ENCODE measurements at places on chromosomes 11 and 22.

DNA sequence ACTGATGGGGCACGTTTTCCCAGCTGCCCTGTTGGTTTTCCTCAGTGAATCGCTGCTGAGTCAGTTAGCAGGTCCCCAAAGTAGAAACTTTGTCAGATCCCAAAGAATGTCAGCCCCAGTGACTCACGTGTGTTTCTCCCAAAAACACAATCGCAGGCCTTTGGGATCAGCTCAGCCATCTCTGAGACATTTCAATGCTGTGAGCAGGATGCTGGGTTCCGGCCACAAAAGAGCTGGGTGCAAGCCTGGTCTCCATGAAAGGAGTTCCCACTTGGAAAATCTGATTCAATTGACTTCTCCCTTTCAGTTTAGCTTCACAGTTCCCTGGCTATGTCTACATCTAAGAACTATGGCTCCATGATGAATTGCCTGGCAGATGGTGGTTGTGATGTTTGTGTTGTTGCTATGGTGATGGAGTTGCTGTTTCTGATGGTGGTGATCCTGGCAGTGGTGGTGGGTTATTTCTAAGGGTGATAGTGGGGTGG is 28.0 kb downstream of the MYEOV start:
- DNase-seq: no peak

DNA sequence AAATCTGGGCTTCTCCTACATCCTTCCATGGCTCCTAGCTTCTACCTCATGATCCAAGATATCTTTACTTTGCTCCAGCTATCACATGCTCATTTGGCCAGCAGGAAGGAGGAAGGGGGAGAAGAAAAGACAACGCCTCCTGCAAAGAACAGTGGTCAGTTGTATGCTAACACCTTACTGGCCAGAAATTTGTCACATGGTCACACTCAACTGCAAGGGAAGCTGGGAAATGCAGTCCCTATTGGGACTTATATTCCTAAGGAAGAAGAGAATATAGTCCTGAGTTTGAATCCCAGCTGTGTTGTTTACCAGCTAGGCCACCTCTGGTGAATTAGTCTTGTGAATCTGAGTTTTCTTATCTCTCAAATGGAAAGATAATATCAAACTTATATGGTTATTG is 272.0 kb downstream of the BLID start:
- no peak for DNase-seq

DNA sequence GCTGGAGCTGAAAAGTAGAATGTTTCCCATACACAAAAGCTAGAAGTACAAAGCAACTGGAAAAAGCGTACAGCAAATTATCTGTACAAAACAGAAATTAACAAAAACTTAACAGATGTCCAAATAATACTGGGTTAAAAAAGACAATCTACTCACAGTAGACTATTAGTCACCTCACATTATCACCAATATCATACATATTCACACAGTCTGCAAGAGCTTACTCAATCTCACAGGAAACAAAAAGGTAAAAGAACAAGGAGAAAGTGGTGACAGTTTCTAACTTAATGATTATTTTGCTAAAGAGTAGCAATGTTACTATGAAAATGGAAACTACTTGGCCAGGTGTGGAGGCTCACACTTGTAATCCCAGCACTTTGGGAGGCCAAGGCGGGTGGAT is 11.9 kb downstream of the CELF1 start:
- no peak for DNase-seq

GRCh38 chr11:33379947-33380346 is 122.8 kb downstream of the HIPK3 start:
- DNase-seq: no peak

DNA sequence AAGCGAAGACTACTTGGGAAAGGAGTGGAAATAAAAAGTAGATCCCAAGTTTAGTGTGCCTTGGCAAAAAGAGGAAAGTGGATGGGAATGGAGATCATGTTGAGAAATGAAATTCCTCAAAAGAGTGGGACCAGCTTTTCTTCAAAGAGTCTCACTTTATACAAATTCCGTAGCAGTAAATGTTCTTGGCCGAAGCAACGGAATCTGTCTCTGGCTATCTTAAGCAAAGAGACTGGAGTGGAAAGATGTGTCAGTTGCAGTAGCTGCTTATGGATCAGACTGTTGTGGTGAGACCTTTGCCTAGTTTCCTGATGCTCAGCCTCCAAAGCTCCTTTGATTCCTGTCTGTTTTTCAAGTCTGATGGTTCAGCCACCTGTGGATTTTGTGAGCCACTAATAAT is 73.6 kb downstream of the CSTPP1 start:
- peak; percentile 30 for DNase-seq

DNA sequence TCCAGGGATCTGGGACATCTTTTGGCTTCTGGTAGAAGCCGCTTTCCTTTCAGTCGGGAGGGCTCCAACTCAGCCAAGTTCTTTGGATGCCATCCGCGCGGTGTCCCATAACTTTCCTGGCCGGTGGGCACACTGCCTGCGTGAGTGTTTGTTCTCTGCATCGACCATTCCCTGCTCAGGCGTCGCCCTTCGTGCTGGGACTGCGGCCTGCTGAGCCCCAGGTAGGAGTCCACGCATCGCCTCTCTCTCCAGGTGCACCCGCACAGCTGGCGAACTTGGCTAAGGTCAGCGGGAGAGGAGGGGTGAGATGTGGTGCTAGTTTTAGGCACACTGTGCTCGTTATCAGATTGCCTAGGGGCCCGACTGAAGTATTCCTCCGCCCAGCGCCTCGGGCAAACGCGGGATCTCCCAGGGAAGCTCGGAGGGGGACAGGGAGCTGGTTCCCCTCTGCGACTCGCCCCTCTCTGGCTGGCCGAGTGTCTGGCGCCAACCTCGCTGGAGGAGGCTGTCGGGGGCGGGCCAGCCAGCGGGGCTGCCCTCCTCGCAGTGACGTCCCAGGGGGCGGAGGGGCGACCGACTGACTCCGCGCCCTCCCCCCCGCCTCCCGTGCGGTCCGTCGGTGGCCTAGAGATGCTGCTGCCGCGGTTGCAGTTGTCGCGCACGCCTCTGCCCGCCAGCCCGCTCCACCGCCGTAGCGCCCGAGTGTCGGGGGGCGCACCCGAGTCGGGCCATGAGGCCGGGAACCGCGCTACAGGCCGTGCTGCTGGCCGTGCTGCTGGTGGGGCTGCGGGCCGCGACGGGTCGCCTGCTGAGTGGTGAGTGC is at the start of gene LAYN:
Gene LAYN, plus strand, starts transcription at position 607 of the 823 bp plus-strand sequence. Its CDS starts 124 bp downstream, at position 731.
- peak; percentile 67 for DNase-seq

GRCh38 chr11:23021287-23021863 is 161.1 kb upstream of the CCDC179 start:
- DNase-seq: no peak

DNA sequence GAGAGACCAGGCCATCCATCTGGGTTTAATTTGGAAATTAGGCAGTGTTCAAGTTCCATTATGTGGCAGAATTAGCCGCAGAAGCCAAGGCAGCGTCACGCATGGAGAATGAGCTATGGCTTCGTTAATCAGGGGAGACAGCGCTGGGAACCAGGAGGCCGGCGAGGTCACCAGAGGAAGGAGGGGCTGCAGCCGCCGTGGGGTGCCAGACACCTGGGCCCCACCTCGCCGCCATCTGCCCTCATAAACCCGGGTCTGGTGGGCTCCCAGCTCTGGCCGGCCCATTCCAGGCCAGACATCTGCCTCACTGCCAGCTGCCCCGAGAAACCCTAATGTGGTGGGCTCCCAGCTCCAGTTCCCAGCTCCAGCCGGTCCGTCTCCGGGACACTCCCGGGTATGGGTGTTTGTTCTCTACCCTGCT is 676.9 kb downstream of the BRD1 start:
- DNase-seq: no peak

- DNase-seq: no peak
These were observed 59.8 kb downstream of the OSBP2 start for GRCh38 chr22:30754521-30754920.

GRCh38 chr11:2998073-2998850 is 6.1 kb upstream of the NAP1L4 start:
- peak; percentile 15 for DNase-seq

DNA sequence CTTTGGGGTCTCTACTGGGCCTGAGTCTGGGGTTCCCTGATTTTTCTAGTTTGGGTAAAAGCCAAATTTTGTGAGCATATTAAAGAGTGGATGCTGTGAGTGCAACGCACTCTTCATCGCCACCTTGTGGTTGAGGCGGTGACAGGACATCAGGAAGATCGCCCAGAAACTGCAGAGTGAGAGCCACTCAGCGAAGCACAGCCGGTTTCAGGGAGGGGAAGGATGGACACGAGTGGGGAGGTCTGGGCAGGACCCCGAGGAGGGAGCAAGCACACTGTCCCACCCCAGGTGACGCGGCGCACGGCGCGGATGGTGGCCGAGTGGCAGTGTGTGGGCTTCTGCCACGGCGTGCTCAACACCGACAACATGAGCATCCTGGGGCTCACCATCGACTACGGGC is 9.1 kb downstream of the SELENOO start:
- DNase-seq: peak; percentile 70
